ENCODE measurements at places on chromosomes 5 and 9.

- DNase-seq: no peak
Observed at GRCh38 chr5:135246605-135246922, 152.5 kb downstream of the MACROH2A1 start.

DNA sequence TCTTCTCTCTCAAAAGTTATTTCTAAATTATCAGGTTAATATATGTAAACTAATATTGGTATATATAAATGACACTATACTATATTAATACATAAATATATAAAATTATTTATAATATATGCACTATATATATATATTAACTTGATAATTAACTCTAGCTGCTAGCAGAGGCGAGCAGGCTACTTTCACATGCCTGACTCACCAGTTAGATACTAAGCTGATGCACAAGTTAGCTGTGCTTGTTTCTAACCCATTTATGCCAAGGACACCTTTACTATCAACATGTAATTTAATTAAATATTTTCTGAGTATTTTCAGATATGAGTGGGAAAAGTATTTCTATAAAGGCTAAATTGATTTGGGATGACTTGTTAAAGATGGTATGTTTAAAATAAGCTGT lies 70.1 kb downstream of the TRIO start:
- no peak for DNase-seq

DNA sequence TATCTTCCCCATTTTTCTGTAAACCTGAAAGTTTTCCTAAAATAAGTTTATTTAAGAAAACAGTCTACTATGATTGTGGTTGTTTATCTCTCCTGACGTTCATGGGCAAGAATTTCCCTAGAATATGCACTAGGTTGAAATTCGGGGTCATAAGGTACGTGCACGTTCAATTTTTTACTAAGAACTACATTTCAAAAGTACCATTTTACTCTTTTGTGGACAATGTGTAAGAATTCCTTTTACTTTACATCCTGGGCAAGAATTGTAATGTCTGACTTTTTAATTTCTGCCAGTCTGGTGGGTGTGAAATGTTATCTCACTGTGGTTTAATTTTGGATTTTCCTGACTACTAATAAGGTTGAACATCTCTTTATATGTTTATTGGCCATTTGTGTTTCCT lies 12.4 kb downstream of the IL5 start:
- DNase-seq: no peak

DNA sequence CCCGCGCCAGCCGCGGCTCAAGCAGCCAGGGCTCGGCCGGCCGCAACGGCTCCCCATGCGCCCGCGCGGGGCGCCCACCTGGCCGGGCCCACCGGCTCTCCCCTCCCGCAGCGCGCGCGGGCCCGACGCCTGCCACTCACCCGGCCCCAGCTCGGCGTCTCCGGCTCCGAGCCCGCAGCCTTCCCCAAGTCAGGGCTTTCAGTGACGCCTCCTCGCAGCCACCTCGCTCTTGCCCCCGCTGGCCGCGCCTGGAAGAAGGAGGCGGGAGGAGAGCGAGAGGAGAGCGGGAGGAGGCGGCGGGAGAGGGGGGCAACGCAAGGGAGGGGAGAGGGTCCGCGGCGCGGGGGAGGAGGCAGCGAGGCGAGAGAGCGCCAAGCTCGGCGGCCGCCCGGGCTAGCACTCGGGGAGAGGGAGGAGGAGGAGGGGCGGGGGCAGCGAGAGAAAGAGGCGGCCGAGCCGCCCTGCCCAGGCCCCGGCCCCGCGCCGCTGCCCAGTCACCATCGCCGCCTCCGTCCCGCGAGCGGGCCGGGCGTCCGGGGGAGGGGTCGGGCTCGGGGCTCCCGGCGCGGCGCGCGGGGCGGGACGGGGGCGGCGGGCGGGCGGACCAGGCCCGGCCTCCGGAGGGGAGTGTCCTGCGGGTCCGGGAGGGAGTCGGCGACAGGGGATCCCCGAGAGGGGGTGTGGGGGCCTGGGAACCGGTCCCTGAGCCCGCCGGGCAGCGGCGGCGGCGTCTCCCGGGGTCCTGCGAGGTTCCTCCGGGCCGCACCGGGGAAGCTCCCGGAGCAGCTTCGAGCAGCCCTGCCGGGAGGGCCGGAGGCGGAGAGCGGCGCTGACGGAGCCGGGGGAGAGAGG lies at the start of gene LHFPL2:
TSS of gene LHFPL2 (minus strand) at position 414 of the 852 bp plus-strand sequence. CDS start 138,559 bp downstream, outside the sequence.
- DNase-seq: no peak

DNA sequence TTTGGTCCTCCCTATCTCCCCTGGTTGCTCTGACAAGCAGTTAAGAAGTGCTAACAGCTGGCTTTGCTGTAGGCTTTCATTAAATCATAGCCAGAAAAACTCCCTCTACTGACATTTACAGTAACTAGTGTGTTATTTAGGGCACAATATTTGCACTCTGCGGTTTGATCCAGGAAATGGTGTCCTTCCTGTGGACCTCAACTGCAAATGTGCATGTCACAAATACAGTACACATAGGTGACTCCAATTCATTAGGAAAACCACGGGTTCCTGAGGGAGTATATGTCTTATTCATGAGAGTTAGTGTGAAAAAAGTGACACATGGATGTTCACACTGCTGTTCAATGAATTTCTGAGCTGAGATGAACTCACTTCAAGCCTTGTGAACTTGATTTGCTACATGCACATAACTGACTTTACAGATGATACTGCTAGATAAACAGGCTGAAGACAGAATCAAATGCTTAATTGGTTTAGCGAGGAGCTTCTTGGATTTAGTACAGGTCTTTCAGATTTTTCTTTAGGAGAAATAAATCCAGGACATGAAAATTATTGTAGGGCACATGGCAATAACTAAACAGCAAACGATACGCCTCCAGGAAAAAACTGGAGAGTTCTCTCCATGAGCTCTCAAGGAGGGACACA lies 281.5 kb downstream of the EFNA5 start:
- no peak for DNase-seq

GRCh38 chr5:159904874-159905273 lies 11.4 kb upstream of the ADRA1B start:
- no peak for DNase-seq

DNA sequence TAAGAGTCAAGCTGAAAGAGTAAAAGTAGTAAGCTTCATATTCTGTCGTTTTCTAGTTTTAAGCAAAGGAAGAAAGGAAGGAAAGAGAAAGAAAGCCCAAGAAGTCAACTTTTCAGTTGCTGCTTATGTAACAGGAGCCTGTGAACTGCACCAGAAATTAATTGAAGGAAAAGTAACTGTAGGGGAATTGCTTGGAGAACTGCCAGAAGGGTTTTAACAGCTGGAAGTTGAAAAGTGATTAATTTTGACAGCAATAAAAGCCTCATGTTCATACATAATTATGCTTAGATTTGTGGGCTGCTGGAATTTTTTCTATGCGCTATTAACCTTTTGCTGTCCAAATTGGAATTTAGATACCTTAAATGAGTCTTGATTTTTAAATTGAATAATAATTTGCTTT lies 255.7 kb downstream of the ENC1 start:
- no peak for DNase-seq

DNA sequence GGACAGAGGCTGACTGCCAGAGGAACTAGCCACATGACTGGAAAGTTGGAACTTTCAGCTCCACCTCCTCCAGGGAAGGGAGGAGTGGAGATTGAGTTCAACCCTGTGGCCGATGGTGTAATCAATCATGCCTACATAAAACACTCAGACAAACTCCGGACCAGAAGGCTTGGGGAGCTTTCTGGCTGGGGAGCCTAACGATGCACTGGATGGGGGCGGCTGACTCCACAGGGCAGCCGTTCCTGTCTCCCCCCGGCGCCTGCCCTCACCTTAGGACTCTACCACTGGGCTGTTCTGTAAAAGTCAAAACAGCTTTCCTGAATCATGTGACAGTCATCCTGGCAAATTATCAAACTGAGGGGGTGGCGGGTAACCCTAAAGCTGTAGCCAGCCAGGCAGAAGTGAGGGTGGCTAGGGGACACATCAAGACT lies 58.0 kb downstream of the GOLM1 start:
- DNase-seq: no peak

GRCh38 chr5:149445739-149446369 lies 66.8 kb upstream of the IL17B start:
- peak; percentile 80 for DNase-seq

- DNase-seq: no peak
Observed at GRCh38 chr5:158483281-158483860, 616.3 kb downstream of the EBF1 start.

- DNase-seq: no peak
Observed at GRCh38 chr9:114761523-114761922, 44.3 kb downstream of the TNFSF15 start.

GRCh38 chr5:152274224-152274623 lies 130.9 kb downstream of the NMUR2 start:
- DNase-seq: no peak

DNA sequence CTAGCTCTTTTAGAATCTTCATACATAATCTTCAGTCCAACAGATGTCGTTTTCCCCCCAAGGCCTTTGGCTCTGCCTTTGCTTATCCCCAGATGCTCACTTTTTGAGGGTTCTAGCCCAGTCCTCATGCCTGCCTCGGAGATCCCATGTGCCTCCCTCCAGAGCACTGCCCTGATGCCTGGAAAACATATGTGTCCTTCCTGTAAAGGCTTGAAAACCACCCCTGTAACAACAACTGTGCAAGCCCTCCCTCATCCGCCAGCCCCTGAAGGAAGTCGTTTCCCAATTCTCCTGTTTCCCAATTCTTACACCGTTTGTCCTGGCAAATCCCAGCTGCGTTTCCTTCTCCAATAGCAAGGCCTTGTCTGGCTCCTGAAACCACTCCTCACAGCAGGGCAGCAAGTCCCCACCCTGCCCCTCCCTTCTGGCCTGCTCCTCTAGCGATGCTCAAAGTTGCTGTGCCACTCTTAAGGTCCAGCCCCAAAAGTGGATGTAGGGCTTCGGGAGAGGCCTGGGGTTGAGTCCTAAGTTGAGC lies 52.2 kb downstream of the SLC36A1 start:
- DNase-seq: no peak

DNA sequence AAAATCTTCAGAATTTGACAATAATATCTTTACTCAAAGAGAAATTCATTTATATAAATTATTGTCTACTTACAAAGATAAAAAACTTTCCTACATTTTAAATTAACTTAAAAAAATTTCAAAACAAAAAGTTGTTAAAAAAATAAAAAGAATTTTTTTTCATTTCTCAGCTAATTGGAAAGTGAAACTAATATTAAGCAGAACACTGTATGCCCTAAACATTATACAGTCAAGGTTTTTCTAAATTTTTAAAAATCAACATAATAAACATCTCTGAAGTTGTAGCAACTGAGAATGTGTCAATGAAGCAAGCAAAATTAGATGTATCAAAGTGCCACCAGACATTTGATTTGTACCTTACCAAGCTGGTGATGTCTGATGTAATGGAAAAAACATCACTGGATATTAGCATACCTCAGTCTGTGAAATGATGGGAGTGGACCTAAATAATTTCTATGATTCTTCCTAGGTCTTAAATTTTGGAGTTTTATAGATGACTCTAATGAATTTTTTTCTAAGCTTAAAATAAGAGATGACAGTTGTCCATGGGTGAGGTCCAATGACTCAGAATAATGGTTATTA lies 290.1 kb downstream of the ADAMTS6 start:
- DNase-seq: no peak

GRCh38 chr5:167769846-167770413 lies 521.5 kb upstream of the WWC1 start:
- no peak for DNase-seq

- DNase-seq: no peak
Observed at GRCh38 chr9:84597131-84597530, 72.4 kb upstream of the NTRK2 start.

- DNase-seq: no peak
Observed at GRCh38 chr5:56072863-56073766, 78.4 kb upstream of the IL6ST start.
